Eye (tissue), 1 donor: ENCODE measurements at places on chromosomes 7 and 10.

GRCh38 chr10:10259013-10259412 is 758.7 kb upstream of the CELF2 start:
- no peak for DNase-seq

- no peak for DNase-seq
Observed at GRCh38 chr7:150400008-150400787, 21.1 kb downstream of the ZNF775 start.

- DNase-seq = peak; percentile 81
Observed at GRCh38 chr10:133159950-133160825, at the start of gene KNDC1. TSS of gene KNDC1 (plus strand) at chr10:133160219. CDS start at chr10:133160468, 249 bp downstream.

DNA sequence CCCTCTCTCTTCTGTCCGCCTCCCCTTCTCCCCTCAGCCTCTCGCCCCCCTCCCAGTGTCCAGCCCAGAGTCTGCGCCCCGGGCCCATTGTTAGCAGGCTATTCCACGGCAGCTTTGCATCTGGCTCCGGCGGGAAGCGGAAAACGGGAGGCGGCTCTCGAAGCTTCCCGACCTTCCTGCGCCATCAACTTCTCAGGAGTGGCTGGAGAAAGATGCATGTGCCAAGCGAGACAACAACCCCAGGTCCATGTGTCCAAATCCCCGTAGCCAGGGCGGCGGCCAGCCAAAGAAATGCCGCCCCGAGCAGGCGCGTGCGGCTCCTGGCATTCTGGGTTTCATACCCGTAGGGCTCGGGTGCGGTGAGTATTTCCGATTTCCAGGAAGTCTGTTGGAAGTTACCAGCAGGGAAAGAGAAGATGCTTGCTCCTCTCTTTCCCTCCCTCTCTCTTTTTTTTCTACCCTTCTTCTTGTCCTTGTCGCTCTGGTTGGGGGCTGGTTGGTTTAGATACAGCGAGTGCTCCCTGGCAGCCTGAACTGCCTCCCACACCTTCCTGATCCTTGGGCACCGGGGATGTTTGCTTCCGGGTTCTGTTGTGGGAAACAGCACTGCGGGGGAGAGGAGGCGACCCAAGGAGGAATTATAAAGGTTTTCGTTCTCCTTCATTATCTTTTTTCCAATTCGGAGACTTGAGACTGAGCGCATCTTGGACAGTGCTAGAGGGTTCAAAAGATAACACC is 1.2 kb upstream of the HOXA2 start:
- DNase-seq = peak; percentile 52

DNA sequence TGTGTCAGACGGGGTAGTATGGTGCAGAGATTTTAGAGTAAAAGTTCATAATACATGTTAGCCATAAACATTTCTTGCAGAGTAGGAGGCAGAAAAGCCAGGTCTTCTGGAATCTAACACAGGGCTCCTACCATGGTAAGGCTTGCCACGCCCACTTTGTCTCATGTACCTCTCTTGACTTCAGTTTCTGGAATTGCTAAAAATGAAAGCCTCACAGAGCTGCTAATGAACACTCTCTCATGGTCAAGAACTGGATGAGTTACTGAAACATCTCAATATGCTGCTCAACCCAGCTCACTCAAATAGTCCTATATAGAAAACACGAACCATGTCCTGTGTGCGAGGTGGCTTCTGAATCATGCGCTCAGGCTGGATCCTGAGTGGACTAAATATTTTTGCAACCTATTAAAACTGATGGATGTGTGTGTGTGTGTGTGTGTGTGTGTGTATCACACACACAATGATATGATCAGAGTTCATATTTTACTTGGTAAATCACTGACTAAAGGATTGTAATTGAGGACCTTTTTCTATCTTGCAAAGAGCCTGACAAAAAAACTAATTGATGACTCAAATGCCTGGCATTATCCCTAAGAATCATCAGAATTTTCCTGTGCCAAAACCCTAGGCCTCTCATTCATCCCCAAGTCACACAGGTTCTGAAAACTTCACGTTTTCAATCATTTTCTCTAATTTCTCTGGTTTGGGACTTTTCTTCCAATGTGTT is 1306.6 kb downstream of the XPNPEP1 start:
- DNase-seq = no peak

DNA sequence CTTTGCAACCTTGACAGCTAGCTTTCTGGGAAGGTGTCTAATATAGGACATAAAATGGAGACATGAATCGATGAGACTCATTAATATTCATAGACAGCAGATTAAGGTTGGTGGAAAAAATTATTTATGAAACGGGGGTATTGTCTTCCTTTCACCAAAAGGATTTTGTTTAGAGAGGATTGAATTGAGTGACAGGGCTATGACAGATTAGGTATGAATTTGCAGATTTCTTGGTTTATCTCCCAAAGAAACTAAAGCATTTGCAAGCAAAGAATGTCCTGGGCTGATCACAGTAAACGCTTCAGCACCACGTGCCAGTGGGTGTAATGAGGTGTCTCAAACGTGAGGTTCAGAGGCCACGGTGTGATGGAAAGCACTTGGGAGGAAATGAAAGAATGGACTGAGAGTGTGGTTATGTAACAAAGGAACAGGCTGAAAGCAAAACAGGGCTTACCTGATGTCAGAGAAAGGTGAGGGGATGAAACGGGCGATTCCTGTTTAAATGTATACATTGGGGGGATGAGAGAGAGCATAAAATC is 329.2 kb upstream of the NPVF start:
- DNase-seq = peak; percentile 82

DNA sequence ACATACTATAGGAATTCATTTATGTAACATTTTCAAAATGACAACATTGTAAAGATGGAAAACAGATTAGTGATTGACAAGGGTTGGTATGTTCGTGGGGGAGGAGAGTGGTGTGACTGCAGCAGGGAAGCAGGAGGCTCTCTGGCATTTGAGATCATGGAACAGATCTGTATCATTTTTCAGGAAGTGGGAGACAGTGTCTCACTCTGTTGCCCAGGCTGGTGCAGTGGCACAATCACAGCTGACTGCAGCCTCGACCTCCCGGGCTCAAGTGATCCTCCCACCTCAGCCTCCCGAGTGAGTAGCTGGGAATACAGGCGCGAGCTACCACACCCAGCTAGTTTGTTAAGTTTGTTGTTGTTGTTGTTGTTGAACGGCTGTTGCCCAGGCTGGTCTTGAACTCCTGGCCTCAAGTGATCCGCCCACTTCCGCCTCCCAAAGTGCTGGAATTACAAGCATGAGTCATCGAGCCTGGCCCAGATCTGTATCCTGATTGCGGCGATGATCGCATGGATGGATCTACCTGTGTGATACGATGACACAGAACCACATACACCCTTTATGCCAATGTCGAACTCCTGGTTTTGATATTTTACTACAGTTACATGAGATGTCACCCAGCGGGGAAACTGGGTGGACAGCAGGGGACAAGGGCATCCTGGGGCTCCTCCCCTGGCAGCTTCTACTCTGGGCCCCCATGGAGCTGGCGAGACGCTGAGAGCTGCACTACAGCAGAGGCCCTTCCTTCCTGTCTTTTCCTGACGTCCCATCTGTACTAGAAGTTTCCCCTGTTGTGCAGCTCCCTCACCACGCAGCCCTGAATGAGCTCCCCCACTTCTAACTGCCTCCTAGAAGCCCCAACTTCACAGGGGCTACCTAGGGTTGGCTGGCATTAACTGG is 12.3 kb upstream of the CYTH3 start:
- no peak for DNase-seq

DNA sequence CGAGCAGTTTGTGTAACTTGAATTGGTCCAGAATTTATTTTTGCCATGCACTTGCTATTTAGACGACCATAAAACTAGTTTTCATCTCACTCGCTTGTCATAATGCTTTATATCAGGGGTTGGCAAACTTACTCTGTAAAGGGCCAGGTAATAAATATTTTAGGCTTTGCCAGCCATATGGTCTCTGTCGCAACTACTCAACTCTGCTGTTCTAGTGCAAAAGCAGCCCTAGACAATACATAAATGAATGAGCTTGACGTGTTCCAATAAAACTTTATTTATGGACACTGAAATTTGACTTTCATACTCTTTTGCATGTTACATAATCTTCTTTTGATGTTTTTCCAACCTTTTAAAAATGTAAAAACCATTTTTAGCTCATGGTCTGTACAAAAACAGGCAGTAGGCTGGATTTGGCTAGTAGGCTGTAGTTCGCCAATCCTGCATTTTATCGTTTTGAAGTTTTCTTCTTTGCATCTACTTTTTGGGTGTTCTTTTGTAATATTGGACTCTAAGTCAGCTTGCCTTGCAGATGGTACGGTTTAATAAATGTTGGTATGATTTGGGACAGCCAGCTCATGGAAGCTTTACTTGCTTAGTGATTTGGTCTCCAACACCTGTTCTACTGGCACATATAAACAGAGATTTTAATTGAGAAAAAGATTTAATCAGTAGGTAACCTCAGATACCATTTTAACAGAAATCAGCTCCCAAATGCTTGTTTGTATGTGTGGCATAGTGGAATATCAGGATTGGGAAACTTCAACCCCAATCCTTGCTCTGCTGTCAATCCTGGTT is 25.6 kb downstream of the SND1 start:
- no peak for DNase-seq

- DNase-seq = no peak
Observed at GRCh38 chr7:115831371-115831770, 199.2 kb downstream of the TFEC start.

DNA sequence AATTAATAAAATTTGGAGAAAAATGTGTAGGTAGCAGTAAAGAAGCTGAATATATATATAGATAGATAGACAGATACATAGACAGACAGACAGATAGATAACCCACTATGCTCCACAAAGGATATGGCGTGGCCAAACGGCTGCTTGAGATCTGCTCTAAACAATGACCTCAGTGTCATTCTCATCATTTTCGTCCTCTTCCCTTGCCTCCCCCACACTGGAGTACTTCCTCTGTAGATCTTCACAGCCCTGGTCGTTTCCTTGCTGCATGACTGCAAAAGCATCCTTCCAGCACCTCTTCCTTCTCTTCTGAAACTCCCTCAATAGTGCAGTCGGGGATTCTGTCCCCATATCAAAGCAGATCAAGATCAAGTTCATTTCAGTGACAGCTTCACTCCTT is 35.6 kb upstream of the ATP6V0A4 start:
- DNase-seq = no peak

GRCh38 chr7:103073989-103074518 is 542 bp downstream of the FBXL13 start:
- DNase-seq = no peak

- DNase-seq = no peak
Observed at GRCh38 chr7:121604627-121605316, 208.7 kb upstream of the FAM3C start.

- no peak for DNase-seq
Observed at GRCh38 chr10:93766918-93767317, 9.2 kb downstream of the LGI1 start.

GRCh38 chr10:104049504-104050250 is 36.0 kb downstream of the COL17A1 start:
- no peak for DNase-seq

DNA sequence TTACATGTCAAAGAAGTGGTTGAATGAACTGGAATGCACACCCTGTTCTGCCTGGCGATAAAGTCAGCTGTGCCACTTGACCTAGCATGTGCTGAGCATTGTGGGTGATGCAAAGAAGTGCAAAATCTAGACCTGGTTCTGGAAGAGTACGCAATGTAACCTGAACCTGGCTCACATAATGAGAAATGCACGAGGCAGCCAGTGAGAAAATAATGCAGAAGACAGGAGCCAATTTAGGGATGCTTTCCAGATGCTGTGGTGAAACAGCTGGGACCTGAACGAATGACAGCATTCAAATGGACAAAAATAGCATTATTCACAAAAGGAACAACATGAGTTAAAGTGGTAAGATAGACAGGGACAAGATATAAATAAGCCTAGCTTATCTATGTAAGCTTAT is 402.6 kb downstream of the SORCS1 start:
- DNase-seq = no peak

- DNase-seq = no peak
Observed at GRCh38 chr7:85529201-85529600, 342.3 kb upstream of the SEMA3D start.

DNA sequence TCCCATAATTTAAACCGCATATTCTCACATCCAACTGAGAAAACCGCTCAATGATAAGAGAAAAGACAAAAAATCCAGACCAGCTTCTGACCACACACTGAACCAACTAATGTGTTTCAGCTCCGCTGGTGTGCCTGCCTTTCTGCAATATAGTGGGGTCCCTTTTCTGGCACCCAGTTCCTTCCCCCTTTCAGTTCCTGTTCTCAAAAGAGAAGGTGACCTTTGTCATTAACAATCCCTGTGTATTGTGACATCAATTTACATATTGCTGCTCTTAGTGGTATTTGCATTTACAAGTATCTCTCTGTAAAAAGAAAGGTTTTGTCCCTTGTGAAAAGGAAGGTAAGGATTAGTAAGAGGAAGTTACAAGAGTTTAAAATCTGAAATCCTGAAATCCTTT is 1.4 kb downstream of the PPP1R17 start:
- DNase-seq = no peak

DNA sequence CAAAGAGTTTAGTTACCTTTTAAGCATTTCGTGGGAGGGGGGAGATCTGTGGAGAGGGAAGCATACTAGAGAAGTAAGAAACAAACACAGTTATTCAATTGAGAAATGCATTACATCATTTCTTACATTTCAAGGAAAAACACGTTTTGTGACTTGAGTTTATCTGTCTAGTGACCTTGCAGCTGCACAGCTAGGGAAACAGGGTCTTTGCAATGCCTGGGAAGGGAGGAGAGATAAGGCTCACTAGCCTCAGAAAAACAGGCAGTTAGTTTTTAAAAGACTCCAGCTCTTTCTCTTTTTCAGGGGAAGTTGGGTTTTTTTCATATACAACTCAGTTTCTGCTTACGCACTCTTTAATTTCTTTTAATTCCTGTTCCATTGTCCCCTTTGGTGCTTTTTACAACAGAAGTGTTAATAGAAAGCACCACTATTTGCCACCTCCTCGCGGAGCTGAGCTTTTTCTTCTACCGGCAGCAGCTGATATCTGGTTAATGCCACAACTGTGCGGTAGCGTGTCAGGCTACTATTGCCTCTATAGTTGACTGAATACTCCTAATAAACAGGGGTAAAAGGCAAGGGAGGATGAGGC is 5.6 kb downstream of the CYP3A43 start:
- peak; percentile 2 for DNase-seq

DNA sequence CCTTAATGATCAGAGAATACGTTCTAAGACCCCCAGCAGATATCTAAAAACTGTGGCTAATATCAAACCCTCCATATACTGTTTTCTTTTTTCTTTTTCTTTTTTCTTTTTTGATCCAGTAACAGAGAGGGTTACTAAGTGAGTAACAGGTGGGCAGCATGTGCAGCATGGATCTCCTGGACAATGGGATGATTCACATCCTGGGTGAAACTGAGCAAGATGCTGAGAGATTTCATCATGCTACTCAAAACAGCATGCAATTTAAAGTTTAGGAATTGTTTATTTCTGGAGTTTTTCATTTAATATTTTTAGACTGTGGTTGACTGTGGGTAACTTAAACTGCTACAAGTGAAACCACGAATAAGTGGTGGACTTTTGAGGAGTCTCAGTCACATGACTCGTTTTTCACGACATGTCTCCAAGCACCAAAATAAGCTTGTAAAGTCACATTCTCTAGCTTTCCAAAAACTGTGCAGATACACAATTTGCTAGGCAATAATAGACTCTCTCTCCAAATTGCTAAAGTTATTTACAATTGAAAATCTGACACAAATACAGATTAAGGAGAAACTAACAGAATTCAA is 716.2 kb downstream of the NXPH1 start:
- no peak for DNase-seq

GRCh38 chr7:105014693-105015389 is 836 bp downstream of the KMT2E start:
- DNase-seq = peak; percentile 91
